ENCODE measurements at places on chromosomes 1 and 21.

DNA sequence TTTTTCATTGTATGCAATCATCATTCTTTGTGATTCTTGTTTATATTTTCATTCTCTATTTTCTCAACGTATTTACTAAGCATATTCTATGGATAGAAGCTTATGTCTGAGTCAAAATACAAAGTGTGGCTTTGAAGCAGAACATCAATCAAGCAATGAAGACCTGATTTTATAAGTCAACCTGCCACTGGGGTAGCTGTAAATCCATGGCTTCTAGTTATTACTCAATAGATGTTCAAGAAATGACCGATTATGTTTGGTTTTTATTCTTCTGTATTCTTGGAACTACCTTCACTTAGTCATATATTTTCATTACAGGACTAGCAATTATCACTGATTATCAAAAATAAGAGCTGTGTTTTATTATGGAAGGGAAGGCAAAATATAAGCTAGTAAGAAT, 20.5 kb upstream of the PTGS2 start:
- DNase-seq = no peak

- DNase-seq = no peak
Measured at GRCh38 chr1:146051452-146051851, 29.9 kb upstream of the HJV start.

DNA sequence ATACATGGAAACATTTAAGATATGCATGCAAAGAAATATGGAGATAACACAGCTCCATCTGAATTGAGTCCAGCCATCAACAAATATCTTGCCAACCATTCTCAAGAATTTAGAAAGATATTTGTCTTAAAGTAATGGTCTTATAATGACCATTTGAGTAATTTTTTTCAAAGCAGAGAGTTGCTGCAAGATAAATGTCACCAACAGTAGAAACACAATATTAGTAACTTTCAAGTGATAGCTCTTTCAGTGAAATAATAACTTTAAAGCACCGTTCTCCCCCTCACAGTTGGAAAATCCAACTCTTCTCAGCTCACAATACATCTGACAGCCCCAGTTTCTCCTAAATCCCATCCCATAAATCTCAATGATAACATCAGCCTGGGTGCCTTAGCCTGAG, 481.0 kb upstream of the ADAMTS5 start:
- no peak for DNase-seq

DNA sequence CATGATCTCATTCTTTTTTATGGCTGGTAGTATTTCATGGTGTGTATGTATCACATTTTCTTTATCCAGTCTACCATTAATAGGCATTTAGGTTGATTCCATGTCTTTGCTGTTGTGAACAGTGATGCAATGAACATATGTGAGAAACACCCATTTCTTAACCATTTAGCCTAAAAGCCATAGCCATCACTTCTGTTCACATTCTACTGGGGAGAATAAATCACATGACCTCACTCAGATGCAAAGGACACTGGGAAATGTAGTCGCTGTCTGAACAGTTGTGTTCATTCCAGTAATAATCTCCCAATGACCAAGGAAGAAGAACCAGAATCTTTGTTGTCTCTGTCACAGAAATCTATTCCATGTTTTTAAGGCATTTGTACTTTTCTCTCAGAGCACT, 15.1 kb upstream of the PLA2G2E start:
- no peak for DNase-seq

GRCh38 chr1:187504779-187505178, 676.0 kb downstream of the PLA2G4A start:
- no peak for DNase-seq

- DNase-seq = no peak
Measured at GRCh38 chr21:35699361-35699760, 361.0 kb downstream of the SETD4 start.

- DNase-seq = no peak
Measured at GRCh38 chr1:3625151-3625907, 514 bp downstream of the TPRG1L start.

DNA sequence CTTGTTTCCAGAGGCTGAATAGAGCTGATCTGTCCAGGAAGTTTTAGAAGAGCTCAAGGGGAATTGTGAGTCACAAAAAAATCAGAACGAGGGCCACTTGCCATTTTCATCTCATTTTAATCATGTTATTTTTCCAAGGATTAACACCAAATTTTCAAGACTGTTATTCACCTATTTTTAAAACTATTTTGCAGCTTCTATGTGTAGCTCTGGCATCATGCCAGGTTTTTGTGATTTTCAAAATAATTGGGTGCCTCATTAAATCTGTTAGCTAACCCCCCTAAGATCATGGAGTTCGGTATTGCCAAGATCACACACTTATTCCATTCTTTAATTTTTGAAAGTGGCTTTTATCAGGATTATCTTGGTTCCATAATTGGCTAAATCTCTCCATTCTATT, 90.9 kb downstream of the RGS7 start:
- DNase-seq = no peak

- DNase-seq = no peak
Measured at GRCh38 chr1:183957216-183957830, 80.2 kb downstream of the COLGALT2 start.

DNA sequence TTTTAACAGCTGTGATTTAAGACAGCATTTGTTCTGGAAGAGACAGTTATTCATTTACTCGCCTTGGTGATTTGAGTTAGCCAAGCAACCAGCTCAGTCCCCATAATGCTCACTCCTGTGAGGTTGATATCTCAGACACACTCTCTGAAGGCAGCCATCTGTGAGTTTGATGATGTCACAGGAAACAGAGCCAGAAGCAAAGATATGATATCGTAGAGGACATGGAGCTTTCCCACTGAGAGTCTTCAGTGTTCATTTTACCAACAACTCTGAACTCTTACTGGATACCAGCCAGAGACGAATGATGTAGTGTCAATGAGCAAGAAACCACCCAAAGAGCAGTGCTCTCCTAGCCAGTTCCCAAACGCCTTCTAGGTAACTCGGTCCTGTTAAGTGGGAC, 219.4 kb downstream of the SLC35F3 start:
- DNase-seq = no peak

DNA sequence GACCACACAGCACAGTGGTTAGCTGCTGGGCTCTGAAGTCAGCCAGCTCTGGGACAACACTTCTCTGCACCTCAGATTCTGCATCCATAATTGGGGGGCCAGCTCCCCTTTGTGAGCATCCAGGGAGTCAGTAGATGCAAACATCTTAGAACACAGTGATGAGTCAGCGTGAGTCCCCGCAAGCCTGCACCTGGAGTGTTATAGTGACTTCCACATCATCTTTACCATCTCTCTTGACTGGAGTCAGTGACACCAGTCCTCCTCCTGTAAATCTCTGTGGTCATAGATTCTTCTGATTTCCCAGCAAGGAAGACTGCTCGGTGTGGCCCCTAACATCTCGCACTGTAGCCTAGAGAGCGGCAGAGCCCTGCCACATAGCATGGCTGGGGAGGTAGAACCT, 13.9 kb upstream of the EDN2 start:
- no peak for DNase-seq

GRCh38 chr1:55445416-55445815, 230.3 kb upstream of the USP24 start:
- DNase-seq = no peak

DNA sequence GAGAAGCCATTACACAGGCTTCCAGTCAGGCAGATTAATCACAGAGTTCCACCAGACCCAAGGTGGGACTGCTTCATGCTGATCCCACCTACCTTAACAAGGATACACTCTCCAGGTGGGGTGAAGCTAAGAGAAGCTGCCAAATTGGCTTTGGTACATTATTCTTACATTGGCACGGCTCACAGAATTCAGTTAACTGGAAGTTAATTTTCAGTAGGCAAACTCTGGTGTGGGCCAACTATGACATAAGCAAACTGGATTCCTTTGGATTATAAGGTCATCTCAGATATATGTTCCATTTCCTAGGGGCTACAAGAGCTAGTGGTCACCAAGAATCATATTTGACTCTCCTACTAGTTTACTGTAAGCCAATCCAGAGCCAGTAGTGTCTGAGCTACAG, 448.8 kb upstream of the BEND5 start:
- DNase-seq = no peak

GRCh38 chr1:226778657-226779058, 39.6 kb upstream of the ITPKB start:
- DNase-seq = no peak

GRCh38 chr1:220458936-220459335, 69.0 kb upstream of the MARK1 start:
- no peak for DNase-seq

- DNase-seq = no peak
Measured at GRCh38 chr1:212256369-212256768, 28.8 kb upstream of the PPP2R5A start.

GRCh38 chr1:202045705-202046104, 35.3 kb downstream of the ELF3 start:
- DNase-seq = no peak

GRCh38 chr1:29586991-29587745, 350.8 kb downstream of the PTPRU start:
- DNase-seq = no peak

DNA sequence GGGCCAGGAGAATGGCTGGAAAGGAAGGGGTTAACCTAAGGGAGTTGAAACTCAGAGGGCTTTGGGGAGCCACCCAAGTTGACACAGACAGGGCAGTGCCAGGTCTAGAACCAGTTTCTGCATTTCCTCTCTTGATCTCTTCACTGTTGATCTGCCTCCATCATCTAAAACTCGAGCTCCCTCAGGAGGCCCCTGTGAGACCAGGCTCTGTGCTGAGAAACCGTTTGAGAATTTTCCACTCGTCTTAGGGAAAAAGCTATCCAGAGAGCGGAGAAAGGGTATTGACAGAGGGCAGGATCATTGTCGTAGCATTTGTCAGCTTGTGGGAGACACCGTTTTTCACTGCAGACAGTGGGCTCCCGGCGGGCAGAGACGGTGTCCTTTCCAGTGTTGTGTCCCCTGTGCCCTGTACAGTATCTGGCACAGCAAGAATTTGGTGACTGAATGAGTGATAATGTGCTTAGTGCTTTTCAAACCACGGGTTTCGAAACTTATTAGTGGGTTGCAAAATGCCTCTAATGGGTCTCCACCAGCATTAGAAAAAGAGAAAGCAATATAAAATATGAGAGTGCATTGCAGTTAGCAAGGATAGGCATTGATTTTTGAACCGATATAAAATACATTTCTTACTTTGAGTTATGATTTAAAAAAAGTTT, 31.1 kb downstream of the PROK1 start:
- no peak for DNase-seq

DNA sequence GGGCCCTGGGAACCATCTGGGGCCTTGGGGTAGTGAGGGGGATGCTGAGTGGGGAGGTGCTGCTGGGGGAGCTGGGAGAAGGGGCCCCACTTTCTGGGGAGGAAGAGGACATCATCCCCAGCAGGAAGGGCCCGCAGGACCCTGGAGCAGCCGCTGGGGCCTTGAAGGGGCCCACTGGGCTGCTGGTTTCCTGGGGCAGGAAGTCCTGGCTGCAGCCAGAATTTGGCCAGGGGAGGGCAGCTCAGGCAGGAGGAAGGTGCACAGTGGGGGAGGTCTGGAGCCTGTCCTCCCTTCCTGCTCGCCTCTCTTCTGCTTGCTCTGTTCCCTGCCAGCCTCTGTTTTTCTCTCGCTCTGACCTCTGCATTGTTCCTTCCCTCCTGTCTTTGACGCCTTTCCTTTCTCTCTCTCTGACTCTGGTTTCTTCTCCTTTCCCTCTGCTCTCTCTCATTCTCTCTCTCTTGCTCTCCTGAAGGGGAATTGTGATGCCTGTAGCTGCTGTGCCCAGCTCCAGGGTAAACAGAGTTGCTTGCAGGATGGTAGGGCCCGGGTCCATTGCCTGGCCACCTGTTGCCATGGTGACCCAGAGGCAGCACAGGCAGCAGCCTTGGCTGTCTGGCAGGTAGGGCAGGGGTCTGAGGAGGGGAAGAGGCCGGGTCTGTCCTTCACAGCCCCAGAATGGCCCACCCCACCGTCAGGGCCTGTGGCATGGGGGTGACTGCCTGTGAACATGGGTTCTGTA, 23.9 kb downstream of the ACOT11 start:
- DNase-seq = no peak

DNA sequence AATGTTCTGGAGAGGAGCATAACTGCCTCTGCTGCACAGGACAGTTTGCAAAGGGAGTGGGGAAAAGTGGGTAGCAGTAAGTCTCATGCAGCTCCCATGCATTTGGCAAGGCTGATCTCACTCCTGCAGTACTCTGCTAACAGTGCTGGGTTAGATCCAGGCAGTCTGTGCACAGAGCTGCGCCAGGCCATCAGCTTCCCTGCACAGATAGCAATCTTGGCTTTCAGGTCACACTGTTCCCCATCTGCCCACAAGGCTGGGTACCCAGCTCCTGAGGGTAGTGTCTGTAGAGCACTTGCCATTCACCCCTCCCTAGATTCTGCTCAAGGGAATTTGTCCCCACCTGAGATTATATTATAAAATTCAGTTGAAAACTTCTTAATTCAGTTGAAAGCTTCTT, 72.1 kb downstream of the SH3BGR start:
- DNase-seq = no peak

DNA sequence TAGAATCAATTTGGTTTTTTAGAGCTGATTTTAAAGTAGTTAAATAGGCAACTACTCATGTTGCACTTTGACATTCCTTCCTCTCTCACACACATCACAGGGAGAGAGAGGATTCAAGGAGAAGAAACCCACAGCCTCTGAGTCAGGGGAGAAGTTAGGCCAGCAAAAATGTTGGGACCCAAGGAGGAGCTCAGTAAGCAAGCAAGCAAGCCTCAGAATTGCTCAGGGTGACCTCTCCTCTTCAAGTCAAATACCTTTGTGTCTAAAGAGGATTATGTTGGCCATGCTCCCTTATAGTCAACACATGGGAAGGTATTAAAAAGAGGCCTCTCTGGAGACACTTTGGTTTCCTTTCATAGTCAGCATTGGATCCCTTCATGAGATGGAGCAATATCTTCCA, 80.5 kb upstream of the WARS2 start:
- no peak for DNase-seq

Measured in stimulated activated CD4-positive, alpha-beta T cell treated with anti-CD3 and anti-CD28 coated beads, Interleukin-2, amount 100 ng/mL, for 48 hours (primary cell).